Activated CD4-positive, alpha-beta T cell treated with anti-CD3 and anti-CD28 coated beads, Interleukin-2, amount 50 U/mL, for 24 hours (primary cell): ENCODE measurements at places on chromosomes 7 and 10.

DNA sequence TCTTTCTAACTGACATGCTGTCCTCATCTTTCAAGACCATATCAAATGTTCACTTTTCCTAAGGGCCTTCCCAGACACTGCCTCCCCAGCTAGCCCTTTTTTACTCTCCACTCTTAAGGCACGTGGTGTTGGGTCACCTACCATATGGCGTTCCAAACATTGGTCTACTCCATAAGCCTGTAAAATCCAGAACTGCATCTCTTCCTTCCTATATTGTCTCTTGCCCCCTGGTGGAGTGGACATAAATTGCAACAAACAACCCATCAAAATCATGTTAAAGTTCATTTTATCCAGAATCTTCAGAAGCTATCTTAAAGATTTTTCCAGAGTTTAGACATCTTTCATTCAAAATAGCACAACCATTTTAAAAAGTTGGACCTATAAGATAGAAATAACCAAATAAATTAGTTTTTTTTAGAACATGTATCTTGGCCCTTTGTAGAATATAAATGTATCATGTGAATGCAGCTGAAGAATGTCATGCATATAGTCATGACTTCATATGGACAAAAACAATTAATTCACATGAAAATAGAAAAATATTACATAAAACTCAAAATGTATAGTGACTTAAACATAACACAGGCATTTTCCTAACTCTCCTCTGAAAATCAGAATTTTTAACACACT, 180.6 kb upstream of the CHRM2 start:
- no peak for DNase-seq

GRCh38 chr7:127582361-127582760, 3.0 kb downstream of the GCC1 start:
- DNase-seq = no peak

GRCh38 chr7:4245866-4246470, 436.1 kb upstream of the FOXK1 start:
- DNase-seq = no peak

DNA sequence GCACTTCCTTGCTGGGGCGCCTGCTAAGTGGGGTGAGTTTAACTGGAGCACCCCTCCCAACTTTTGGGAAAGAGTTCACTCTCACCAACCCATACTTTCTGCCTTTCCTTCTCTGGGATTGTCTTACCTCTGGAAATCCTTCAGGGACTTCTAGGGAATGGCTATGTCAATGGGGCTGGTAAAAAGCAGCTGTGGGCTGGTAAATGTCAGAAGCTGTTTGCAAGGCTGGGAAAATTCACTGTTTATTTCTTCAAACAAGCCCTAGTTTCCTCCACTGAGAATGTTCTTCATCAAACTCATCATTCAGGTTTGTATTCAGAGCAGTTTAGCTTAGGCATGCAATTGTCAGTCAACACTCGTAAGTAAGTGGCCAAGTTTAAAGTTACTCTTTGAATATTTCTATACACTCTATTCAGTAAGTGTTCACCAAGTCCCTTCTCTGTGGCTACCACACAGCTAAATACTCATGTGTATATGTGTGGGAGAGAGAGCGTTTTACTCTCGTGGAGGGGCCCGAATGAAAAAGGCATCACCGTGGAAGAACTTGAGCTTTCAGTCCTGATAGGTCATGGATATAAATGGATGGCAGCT, 654.8 kb downstream of the LRMDA start:
- no peak for DNase-seq
